Esophagus (tissue), 2 donors: ENCODE measurements at places on chromosomes 1 and 21. TPM values are rescaled to one million over a fixed set of nuclear protein-coding genes. Genes with fewer than 3 reads are reported as not detected.

Gene LRRC38
- 0.09 TPM for polyA plus RNA-seq

Gene KCNJ9
- polyA plus RNA-seq = not detected

Gene FCRLA
- polyA plus RNA-seq = 0.02 TPM

Gene DPT
- 4.8 TPM for polyA plus RNA-seq

Gene ITLN2
- polyA plus RNA-seq = 0.20 TPM

Gene STPG1
- polyA plus RNA-seq = 4.8 TPM
